IPS-NIHi11 (cell line): ENCODE measurements at places on chromosomes 5 and 9.

GRCh38 chr5:4613440-4613839 lies 526.7 kb upstream of the ADAMTS16 start:
- DNase-seq, result no peak

GRCh38 chr5:150458802-150459557 lies 9.4 kb upstream of the RPS14 start:
- DNase-seq, result peak; percentile 88

DNA sequence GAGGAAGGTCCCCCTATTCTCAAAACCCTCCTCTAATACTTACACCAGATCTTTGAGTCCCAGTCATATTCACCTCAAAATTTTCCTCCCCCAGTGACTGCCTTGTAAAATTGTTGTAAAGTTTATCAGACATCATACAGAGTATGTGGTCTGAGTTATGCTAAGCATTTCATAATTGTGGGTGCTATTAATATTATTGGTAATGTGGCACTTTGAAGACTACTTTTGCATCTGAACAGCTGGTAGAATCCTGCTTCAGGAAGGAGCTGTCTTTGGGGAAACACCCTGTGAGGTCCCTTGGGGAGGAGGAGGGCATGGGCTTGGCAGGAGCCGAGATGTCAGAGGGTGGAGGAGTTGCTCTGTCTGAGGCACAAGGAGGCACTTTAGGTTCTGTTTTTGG lies 164.9 kb upstream of the ZNF618 start:
- DNase-seq, result no peak

GRCh38 chr9:17536027-17536426 lies 42.8 kb upstream of the SH3GL2 start:
- no peak for DNase-seq

- DNase-seq, result no peak
Measured at GRCh38 chr9:98563212-98563907, 145.4 kb downstream of the GABBR2 start.

GRCh38 chr9:114460513-114461199 lies 44.6 kb downstream of the WHRN start:
- DNase-seq, result no peak

DNA sequence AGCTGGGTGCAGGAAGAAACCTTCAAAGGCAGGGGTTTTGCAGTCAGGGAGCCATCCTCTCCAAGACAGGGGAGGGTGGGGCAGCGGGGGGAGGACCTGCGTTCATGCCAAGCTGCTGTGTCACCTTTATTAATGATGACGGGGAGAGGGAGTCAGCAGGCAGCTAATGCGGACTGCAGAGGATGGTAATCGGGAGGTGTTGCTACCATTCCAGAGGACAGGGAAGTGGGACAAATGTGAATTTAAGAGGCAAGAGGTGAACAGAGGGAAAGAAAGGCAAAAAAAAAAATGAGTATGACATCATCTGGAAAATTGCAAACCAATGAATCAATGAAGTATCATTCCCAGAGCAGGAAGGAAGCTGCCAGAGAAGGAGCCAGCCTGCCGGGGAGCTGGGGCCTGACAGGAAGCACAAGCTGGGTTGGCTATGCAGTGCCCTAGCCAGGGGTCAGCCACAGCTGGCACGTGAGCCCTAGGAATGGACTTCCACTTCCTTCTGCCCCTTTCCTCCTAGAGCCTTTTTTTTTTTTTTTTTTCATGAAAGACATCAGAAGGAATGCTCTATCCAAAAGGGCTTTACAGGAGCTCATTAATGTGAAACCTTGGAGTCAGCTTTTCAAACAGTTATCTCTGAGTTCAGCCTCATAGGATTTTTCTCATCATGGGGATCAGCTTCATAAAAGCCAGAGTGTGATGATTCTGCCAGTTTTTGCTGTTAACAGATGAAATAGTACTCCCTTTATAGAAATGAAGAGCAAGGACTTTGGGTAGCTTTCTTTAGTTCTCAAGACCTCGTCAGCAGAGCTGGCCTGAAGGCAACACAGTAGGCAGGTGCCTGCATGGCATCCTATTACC lies 9.2 kb downstream of the INSYN2B start:
- no peak for DNase-seq

GRCh38 chr5:172528440-172528839 lies 74.1 kb upstream of the SH3PXD2B start:
- DNase-seq, result no peak

- peak; percentile 54 for DNase-seq
Measured at GRCh38 chr9:128912270-128912853, 8.4 kb upstream of the PHYHD1 start.

- DNase-seq, result no peak
Measured at GRCh38 chr5:139108063-139108824, 89.9 kb downstream of the SIL1 start.

- DNase-seq, result no peak
Measured at GRCh38 chr5:14413331-14413750, 168.3 kb upstream of the OTULINL start.

GRCh38 chr9:116271340-116271739 lies 117.7 kb downstream of the PAPPA start:
- no peak for DNase-seq
